T-helper 22 cell (primary cell): ENCODE measurements at places on chromosomes 4 and X.

DNA sequence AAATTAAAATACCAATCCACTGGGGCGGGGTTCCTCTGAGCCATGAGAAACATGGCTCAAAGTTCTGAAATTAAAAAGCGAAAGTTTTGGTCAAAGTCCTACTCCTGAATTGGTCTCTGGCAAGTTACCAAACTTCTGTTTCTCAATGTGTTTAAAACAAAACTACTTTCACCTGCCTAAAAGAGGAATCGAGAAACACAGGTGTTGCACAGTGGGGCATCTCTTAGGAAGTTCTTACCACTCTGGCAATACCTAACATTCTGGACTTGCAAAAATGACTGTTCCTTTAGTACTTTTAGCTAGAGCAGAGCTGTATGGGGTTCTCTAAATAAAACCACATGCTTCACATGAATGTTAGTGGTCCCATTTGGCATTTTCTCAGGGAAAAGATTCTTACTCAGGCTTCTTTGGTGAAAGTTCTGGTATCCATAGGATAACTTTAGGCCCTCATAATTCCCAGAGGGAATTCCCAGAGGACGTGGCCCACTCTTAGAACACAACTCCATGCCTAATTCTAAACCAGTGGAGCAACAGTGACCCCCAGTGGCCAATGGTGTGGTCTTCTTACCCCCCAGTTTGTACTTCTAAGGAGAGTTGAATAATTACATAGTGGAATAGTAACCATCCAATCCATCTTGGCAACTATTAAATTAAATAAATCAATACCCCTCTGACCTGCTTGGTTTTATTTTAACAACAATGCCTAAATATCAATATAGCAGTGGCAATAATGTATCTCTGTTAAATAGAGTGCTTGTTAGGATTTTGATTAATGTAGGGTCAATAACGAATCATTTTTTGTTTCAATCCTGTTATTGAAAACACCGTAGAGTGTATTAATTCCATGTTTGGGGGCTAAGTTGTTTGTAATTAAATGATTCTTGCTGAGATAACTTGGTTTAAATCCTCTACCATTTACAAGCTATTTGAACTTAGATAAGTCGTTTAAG, 21.9 kb downstream of the BMP3 start:
- DNase-seq, result no peak

GRCh38 chrX:3697220-3697684, 16.2 kb downstream of the PRKX start:
- DNase-seq, result no peak

DNA sequence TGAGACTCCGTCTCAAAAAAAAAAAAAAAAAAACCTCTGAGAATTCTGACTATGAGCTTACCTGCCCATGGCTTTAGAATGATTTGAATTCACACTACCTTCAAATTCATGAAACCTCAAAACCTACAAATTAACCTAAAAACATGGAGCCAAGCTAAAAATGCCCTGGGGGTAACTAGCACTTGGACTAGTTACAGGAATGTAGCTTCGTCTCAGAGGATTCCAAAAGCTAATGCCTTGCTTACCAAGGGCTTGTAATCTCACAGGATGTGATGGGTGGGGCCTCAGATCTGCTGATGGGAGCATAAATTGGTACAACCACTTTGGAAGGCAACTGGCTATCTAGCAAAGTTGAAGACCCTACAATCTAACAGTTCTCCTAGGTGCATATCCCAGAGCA, 79.4 kb upstream of the SPRY1 start:
- DNase-seq, result no peak

- no peak for DNase-seq
Measured at GRCh38 chrX:132463411-132463810, 25.4 kb downstream of the MBNL3 start.

DNA sequence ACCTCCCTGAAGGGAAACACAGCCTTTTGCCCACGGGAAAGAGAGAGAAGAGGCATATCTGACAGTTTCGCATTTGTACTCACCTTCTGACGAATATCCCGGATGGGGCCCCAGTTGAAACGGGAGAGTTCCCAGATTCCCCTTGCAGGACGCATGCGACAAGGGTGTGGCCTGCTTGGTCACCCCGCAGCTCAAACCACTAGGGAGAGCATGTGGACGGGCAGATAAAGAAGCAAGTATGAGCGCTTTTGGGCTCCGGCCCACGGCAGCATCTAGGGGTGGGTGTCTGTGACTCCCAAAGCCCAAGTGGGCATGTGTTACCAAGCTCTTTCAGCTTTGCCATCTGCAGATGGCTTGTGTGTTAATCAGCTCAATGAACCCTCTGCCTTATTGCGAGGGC, 70.1 kb upstream of the MED14 start:
- DNase-seq, result no peak

DNA sequence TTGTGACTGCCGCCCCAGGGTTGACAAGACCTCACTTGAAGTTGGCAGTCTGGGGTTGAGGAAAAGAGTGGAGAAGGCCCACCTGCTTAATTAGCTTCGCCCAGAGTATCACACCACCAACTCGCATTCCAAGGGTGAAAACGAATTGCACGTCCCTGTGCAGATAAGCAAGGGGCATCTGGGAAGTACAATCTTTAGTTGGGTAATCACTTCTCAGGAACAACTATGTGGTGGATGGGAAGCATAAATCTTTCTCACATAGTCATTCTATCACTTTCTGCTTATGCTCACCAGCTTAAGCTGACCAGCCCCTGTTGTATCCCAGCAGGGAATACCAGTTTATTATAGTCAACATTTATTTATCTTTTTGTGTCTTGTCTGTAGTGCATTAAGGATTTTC, 14.3 kb downstream of the SPCS3 start:
- DNase-seq, result no peak

GRCh38 chr4:23041501-23041900, 348.8 kb downstream of the GBA3 start:
- DNase-seq, result no peak

- no peak for DNase-seq
Measured at GRCh38 chrX:63927848-63928247, 142.8 kb upstream of the ARHGEF9 start.

GRCh38 chr4:123412700-123413512, 16.3 kb downstream of the SPRY1 start:
- DNase-seq, result no peak

DNA sequence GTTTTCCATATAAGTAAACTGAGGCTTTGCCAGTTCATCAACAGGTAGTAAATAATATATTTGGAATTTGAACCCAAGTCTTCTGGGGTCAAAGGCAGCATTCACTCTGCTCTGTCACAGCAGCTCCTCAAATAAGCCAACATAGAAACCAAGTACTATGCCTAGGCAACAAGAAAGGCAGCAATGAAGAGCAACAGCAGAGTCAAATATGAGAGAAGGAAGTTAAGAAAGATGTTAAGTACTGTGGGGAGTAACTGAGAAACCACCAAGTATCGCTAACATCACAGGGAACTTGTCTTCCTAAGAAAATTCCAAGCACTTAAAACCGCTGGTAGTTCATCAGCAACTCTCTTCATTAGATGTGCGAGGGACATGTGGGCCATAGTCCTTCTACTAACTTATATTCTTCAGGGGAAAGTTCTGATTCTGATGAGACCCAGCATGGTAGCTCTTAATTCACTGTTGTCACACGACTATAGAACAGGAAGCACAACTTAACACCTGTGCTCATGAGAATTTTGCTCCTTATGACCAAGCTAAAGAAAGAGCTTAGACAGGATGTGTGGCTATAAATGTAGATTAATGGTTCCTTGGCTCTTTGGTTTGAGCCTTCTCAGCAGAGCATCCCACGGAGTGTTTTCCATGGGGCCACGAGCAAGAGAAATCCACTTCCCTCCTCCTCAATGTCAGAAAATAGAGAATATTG, 107.8 kb downstream of the AR start:
- no peak for DNase-seq

DNA sequence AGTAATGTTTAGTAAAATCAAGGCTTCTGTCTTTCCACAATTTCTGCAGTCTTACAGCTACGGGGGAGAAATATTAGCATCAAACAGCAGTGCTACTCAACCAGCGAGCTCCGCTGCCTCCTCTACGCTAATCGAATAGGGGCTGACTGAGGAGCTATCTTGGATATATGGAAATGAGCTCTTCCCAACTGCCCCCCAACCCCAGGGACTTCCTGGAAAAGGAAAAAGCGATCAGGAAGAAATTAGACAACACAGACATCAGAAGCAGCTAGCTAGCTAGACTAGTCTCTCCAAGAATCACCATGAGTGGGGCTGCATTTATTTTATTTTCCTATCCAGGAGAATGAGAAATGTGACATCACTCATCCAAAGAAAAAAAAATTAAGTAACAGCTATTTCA, 7.6 kb downstream of the NKX6-1 start:
- DNase-seq, result no peak

- no peak for DNase-seq
Measured at GRCh38 chrX:128928636-128929035, 594.7 kb downstream of the SMARCA1 start.

- DNase-seq, result peak; percentile 22
Measured at GRCh38 chrX:40646489-40647306, 663 bp downstream of the CXorf38 start.

DNA sequence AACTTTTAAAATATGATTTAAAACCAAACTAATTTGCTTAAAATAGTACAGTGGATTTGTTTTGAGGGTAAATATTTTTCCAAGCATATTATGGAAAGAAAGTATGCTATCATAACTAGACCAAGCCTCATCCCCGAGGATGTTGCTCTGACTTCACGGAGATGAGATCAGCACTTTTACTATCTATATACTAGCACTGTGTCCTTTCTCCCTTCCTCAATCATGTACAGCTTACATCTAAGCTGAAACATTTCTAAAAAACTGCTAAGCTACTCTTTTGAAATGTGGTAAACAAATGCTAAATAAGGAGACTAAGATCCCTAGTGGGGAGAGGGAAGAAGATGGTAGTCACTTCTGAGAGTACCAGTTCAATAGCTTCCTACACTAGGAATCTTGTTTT, 23.8 kb downstream of the AMMECR1 start:
- no peak for DNase-seq

- DNase-seq, result no peak
Measured at GRCh38 chr4:187276736-187277408, 553.2 kb upstream of the FAT1 start.

GRCh38 chr4:10891866-10892265, 207.3 kb upstream of the CLNK start:
- no peak for DNase-seq

DNA sequence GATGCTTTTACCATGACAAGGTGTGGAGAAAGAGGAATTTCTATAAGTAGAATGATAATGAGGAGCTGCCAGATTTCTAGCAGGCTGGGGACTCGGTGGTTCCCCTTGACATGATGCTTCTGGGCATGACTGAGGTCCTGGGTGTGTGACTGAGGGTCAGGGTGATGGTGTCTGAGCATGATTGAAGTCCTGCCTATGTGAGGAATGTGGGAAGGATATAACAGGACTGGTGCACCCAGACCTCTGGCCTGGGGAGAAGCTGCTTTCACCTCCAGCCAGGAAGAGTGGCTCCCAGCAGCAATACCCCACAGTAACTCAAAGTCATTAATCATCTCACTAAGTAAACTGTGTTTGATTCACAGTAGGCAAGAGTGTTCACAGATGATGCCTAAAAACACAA, 17.4 kb downstream of the SORBS2 start:
- DNase-seq, result no peak

GRCh38 chrX:1323315-1323714, 13.3 kb upstream of the IL3RA start:
- no peak for DNase-seq

GRCh38 chr4:14095831-14096230, 468.3 kb upstream of the BOD1L1 start:
- no peak for DNase-seq

DNA sequence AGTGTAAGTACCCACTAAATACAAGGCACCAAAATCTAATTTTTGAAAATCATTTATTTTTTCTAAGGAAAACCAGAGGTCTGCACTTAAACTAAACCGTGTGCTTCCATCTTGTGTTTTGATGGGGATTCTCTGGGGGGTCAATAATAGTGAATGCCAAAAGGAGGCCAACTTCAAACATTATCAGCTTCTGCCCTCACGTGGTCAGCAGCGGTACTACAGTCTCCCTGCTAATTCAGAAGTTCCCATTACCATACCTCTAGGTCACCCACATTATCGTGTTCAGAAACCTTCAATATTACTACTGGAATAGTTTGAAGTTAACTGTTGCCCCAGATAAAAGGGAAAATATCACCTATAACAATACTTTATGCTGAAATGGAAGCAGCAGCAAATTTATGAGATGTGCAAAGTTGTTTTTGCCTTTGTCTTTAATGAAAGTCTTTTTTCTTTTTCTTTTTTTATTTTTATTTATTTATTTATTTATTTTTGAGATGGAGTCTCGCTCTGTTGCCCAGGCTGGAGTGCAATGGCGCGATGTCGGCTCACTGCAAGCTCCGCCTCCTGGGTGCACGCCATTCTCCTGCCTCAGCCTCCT, 17.3 kb downstream of the CTPS2 start:
- no peak for DNase-seq

DNA sequence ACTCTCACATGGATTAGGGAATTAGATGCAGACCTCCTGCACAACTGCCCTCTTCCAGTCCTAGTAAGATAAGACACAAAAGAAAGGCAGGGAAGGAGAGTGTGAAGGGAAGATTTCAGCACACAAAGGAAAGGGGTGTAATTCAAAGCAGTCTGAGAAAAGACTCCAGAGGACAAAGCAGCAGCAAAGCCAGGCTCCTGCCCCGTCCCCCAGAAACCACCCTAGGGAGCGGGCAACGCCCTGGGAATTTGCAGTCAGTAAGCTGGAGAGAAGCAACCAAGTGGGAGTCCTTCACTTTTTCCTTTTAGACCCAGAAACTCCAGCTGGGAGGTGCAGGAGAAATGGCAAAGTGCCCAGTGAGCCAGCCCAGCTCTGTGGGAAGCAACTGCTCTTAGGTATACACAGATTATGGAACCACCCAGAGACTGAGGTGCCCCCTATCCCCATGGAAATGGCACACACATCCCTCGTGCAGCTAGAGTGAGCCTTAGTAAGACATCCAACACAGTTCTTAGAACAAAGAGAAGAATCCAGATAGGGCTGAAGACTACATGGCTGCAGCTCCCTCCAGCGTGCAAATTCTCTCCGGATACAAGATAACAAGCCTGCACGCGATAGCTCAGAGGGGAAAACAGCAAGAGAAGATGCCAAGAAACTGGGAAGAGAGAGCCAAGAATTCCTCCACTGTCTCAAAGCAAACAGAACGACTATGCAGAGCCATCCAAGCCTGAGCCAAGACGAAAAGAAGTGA, 26.5 kb upstream of the IRAK1 start:
- DNase-seq, result no peak

DNA sequence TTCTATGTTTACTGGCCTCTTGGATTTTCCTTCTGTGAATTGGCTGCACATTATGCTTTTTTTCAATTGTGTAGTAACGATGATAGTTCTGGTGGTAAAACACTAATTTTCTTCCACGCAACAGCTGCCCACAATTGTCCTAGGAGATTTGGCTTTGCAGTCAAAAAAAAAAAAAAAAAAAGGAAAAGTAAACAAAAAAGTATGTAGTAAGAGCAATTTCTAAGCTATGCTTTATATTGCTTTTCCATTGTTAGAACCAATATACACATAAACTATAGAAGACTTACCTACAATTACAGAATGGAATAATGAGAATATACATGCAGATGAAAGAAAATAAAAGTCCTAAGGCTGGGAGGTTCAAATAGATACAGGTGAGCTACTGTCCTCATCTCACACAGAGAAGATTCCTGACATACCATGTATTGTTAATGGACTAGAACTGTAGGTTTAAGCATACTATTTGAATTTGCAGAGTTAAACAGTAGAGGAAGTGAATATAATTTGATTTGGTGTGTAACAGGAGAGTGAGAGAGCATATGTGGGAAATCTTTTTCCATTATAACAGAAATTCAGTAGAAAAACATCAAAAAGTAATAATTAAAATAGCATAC, 976.2 kb downstream of the RAB28 start:
- DNase-seq, result no peak

GRCh38 chrX:120823556-120823955, 52.1 kb downstream of the CT47B1 start:
- no peak for DNase-seq
